Erythroblast (primary cell): ENCODE measurements at places on chromosomes 6 and 20.
A peak's percentile ranks its signal among the peaks of the same experiment; 100 is the strongest.

- no peak for DNase-seq
These were observed 15.3 kb upstream of the CDH22 start for GRCh38 chr20:46323557-46323956.

DNA sequence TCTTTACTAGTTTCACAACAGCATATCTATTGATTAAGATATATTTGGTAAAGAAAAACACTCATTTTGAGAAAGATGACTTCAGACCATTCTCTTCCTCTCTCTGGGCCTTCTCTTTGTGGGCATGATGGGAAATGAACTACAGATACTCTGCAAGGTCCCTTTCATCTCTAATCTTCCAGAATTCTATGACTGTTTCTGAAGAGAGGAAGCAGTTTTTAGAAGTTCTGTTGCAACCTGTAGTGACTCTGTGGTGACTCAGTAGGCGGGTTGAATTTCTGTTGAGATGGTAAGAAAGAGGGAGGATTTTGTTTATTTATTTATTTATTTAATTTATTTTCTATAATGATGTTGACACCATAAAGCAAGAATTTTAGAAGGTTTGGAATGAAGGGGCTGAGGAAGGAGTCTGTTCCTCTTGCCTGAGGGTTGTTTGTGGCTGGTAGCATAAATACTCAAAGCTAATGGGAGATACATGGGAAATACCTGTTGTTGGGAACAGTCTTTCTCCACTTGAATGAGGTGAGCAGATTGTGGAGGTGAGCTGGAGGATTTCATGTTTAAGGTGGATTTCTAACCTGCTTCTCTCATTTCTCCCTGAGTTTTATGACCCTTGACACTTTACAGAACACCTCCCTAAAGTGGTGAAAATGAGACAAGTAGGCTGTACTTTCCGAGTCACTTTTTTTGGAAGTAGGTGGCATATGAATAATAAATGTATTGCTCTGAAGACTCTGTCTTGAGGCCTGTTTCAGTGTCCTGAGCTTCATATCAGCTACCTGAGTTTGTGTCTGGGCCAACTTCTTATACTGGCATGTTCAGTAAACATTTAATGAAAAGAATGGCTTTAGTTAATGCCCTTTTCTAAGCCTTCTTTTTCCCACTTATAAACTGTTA lies 15.0 kb downstream of the ACSS2 start:
- DNase-seq, result no peak

DNA sequence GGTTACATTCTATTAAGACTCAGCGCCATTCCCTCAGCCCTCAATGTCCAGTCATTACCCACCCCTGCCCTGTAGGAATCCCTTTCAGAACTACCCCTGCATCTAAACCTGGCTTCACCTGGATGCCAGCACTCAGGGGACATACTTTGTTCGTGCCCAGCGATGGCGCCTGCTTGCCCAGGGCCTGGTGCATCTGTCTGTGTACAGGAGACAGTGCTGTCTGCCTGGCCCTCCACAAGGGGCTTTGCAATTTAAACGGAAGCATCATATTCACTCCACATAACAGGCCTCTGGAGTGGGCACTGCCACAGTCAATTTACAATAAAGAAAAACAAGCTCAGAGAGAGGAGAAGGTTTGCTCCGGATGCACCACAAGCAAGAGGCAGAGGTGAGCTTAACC lies 4.6 kb downstream of the RSPO4 start:
- DNase-seq, result no peak

DNA sequence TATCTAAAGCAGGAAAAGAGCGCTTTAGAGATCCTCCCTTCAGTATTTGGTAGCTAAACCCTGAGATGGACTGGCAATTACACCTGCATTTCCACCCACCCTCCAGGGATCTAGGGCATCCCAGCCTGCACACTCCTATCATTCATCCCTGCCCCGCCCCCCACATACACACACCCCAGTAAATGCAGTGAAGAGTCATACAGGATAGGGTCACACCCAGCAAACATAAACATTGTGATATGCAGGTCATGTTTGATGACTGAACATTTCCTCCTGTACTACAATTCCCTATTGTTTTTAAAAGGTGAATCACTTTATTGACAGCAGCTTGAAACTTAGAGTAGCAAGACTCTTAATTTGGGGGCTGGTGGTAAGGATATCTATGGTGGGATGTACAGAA lies 112.9 kb downstream of the FOXO3 start:
- DNase-seq, result no peak

DNA sequence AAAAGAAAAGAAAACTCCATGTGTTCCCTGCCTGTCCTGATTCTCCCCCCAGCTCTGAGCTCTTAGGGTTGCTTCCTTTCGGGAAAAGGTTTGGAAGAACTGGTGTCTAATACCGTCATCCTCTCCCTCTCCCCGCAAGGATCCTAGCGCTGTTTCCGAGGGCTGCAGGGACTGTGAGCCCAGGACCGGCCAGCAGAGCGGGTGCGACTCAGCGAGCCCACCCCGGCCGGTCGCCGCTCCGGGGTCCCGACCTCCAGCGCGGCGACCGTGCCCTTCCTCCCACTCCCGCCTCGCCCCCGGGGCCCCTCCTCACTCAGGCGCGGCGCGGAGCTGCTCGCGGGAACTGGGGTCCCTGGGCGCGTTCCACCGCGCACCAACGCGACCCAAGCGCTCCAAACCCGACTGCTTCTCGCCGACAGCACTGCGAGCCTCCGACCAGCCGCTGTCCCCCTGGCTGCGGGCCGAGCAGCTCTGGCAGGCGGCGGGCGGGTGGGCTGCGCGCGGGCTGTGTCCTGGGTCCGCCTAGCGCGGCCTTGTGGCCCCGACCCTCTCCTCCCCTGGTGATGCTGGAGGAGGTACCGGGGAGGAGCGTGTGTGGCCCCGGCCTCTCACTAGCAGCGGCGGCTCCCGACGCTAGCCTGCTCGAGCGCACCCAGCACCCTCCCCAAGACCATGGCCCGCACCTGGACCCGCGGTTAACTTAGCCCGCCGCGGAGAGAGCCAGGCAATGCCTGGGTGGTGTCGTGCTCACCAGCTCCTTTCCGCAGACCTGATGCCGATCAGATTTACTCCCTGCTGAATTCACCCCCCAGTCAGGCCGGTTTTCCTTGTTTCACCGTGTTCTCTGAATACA lies at the start of gene PLA2G7:
Gene PLA2G7, minus strand, starts transcription at position 509 of the 853 bp plus-strand sequence. CDS start 12,484 bp downstream, outside the sequence.
- no peak for DNase-seq

- no peak for DNase-seq
These were observed 77.0 kb downstream of the MMS22L start for GRCh38 chr6:97205966-97206365.

DNA sequence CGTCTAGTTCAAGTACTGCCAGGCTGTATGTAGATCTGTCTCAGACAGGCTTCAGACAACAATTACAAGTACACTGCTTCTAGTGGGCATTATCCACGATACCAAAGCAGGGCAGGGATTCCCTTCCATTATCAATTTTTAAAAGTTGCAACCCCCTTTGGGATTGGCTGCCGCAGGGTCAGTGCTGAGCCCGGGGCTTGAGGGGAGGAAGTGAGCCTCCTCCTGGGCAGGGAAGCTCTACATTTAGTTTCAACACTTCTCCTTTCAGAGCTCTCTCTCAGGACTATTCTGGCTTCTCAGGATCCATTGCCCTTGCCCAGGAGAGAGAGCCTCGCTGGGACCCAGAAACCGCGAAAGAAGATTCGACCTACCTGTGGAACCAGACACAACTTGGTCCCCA lies 1.5 kb downstream of the HTR1B start:
- no peak for DNase-seq

- no peak for DNase-seq
These were observed 63.1 kb downstream of the RNF217 start for GRCh38 chr6:125025164-125025854.

- DNase-seq, result no peak
These were observed 22.7 kb upstream of the SNTA1 start for GRCh38 chr20:33466303-33466646.

- no peak for DNase-seq
These were observed 334.0 kb upstream of the NT5E start for GRCh38 chr6:85115876-85116275.

- DNase-seq, result no peak
These were observed 23.8 kb upstream of the FAM217A start for GRCh38 chr6:4102687-4103244.

GRCh38 chr6:138146544-138146943 lies 15.2 kb upstream of the ARFGEF3 start:
- DNase-seq, result no peak

GRCh38 chr6:168100803-168101589 lies 22.0 kb upstream of the FRMD1 start:
- no peak for DNase-seq

- no peak for DNase-seq
These were observed 30.7 kb downstream of the CDK19 start for GRCh38 chr6:110784610-110784979.

DNA sequence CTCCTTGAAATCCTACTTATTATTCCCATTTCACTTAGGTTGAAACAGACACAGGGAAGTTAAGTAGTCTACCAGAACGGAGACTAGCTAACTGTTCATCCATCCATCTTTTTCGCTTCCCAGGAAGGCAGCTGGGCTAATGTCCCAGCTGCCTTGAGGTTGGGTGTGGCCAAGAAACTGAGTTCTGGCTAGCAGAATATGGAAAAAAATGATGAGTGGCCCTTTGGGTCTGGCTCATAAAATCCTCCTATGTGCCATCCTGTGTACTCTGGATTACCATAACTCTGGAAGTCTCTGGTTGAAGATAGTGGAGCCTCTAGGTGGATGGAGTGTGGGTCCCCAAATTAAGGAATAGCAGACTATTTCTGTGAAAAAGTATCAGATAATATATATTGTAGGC lies 206.2 kb downstream of the HIVEP2 start:
- DNase-seq, result no peak

DNA sequence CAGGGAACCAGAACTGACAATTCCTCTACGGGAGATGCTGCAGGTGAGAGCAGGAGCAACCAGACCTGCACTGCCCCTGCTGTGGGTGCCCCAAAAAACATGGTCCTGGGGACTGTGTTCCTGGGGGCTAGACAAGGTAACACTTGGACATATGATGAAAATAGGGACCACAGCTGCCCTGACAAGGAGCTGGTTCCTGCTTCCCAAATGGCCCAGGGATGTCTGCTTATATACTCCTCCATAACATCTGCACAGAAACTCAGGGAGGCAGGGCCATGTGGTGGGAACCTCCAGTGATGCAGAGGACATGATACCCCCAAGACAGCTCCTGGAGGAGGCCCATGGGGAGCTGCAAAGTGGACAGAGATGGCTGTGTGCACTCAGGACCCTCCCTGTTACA lies 19.8 kb downstream of the HLA-F start:
- DNase-seq, result no peak

GRCh38 chr6:151661928-151662327 lies 145.6 kb upstream of the ESR1 start:
- DNase-seq, result no peak

GRCh38 chr6:84667252-84668213 lies 96.9 kb downstream of the TBX18 start:
- peak; percentile 10 for DNase-seq

GRCh38 chr6:32947552-32948465 lies 5.1 kb downstream of the HLA-DMA start:
- DNase-seq, result no peak

DNA sequence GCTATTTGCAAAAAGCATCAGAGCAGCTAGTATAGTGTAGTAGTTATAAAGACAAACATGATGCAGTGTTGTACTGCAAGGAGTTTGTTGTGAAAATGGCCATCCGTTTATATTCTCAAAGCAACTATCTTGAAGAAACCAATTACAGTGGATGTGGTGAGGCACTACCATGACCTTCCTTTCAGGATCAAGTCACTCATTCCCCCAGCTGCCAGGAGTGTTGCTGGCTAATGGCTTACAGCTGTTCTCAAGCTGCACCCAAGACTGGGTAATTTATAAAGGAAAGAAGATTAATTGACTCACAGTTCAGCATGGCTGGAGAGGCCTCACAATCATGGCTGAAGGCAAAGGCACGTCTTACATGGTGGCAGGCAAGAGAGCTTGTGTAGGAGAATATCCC lies 29.0 kb downstream of the ADGRF4 start:
- DNase-seq, result no peak

- peak; percentile 53 for DNase-seq
These were observed 51.3 kb upstream of the GLP1R start for GRCh38 chr6:38997128-38997761.

- DNase-seq, result peak; percentile 17
These were observed 159.9 kb downstream of the ASCC3 start for GRCh38 chr6:100721256-100721655.

DNA sequence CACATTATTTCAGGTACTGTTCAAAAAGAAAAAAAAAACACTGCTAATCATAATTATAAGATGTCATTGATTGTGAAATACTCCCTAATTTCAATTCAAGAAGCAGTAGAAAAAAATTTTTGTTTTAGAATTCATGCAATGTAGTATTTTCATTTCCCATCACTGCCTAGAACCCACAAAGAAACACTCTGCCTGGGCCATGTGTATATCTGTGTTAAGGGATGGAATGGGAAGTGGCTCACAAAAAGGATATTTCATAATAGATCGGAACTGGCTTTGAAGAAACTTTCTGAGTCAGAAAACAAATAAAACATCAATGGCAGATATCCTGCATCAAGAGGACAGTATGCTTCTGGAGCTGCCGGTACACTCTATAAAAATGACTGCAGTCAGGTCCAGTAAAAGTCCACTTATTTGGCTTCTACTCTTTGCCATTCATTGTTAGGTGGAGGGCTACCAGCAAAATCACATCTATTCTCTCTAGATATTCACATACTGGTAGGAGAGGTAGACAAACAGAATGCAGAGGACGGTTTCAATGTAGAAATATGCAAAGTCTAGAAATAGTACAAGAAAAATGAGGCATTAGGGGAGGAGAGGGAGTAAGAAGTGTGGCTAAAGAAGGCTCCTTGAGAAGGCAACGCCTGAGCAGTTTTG lies 135.0 kb upstream of the TNFAIP3 start:
- DNase-seq, result no peak

GRCh38 chr20:12237772-12238171 lies 320.1 kb downstream of the BTBD3 start:
- no peak for DNase-seq

GRCh38 chr6:76771059-76771634 lies 692.1 kb downstream of the HTR1B start:
- no peak for DNase-seq

DNA sequence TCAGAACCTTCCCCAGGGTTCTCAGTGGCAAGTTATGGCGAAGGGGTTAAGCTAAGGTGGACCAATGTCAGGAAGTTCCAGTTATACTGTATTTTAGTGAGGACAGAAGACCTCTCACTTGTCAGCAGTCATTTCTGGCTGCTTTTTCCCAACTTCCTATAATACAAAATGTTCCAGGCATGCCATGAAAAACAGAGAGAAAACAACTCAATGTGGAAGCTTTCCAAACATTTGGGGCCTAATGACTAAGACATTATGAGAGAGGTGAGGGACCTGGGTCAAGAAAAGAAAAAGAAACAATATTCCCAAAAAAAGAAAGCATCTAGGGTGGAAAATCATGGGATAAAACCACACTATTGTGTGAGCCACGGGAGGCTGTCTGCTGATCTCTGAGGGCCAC lies 99.9 kb upstream of the MAP3K4 start:
- no peak for DNase-seq

GRCh38 chr6:105015482-105015881 lies 58.6 kb downstream of the LIN28B start:
- no peak for DNase-seq

GRCh38 chr6:4880363-4880762 lies 104.2 kb downstream of the CDYL start:
- DNase-seq, result no peak

- peak; percentile 52 for DNase-seq
These were observed 30.1 kb downstream of the RIMS4 start for GRCh38 chr20:44780226-44780625.

- DNase-seq, result no peak
These were observed 101.8 kb downstream of the COL21A1 start for GRCh38 chr6:56145616-56146015.
